Right lung (tissue), 10 donors: ENCODE measurements at places on chromosomes 16 and 17. TPM values are rescaled to one million over a fixed set of nuclear protein-coding genes. Genes with fewer than 3 reads are reported as not detected.

DNA sequence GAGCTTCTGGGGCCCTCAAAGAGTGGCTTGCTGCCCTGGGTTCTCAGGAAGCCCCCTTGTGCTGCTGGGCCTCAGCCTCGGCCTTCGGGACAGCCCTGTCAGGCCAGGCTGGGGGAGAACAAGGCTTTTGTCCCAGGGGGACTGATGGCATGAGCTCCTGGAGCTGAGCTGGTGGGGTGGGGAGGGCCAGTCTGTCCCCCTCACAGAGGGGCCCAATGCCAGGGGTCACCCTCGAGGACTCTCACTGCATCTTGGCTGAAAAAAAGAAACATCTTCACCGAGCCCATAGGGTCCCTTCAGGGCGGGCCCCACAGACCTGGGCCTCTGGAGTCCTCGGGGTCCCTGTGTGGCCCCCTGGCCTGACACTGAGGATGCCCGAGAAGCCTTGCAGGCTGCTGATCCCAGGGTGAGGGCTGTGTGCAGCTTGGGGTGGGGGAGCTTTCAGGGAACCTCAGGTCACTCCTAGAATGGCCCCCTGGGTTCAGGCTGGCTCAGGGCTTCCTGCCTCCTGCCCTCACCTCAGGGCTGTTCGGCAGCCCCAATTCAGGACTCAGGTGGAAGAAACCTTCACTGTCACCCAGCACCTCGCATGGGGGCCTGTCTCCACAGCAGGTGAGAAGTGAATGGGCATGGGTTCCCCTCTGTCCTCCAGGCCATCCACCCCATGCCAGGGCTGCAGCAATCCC is 90.5 kb downstream of the TNFRSF13B start:
- no peak for DNase-seq

DNA sequence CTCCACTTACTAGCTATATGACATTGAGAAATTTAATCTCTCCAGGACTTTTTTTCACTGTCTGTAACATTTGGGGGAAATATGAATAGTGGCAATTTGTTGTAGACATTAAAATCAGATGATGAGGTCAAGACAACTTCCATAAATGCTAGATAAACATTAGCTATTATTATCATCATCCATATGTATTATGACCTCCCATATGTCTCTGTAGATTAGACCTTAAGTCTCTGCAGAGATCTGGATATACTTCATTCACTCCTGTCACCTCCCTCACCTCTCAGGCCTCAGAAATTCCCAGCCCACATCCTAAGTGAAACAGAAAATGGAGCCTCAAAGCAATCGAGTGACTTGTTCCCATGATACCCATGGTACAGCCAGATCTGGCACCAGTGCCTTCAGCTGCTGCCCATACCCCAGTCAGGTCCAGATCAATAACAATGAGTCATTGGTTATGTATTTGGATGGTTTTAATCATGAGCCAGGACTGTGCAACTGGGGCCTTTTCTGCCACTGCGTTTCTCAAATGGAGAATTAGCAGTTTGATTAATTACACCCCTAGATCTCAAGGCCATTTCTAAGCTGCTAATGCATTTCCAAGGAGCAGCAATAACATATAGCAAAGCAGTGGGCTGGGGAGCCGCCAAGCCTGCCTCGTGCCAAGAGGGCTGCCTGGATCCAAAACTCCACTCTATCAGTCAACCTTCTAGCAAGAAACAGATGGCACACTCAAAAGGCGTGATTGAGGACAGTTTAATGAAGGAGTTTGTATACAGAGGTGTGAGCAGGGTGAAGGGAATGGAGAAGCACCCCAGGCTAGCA is 2.6 kb upstream of the FDXR start:
- no peak for DNase-seq

DNA sequence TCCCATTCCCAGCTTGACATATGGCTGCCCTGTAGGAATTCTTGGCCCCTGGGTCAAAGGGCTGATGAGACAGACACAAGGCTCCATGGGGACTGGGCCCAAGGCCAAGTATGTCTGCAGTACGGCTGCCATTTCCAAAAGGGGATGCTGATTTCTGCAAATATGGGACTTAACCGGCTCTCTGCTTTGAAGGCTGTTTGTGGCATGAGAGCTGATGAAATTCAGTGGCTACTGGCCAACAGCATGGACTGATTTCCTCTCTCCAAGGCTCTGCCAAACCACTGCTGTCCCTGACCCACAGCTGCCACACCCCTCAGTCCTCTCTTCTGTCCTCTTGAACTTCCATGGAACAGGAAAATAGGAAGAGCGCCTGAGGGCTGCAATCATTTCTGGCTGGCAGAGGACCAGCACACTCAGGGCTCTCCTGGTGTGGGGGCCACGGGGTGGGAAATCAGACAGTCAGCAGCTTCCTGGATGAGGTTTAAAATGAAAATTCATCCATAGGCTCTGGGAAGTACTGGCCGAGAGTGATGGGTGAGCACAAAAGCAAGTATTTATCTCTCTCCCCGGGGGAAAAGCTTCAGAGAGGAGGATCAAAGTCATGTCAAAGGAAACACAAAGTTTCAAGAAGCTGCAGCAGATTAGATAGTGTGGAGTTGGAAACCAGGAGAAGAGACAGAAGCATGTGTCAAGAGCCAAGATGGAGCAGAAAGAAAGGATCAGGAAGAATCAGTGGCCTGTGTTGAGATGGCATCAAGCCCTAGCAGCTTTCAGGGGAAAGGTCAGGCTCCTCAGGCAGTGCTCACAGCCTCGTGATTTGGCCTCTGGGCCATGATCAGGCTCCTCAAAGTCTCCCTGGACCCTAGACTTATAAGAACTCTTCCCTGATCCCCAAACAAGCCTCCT is 64.1 kb upstream of the SREBF1 start:
- peak; percentile 91 for DNase-seq

DNA sequence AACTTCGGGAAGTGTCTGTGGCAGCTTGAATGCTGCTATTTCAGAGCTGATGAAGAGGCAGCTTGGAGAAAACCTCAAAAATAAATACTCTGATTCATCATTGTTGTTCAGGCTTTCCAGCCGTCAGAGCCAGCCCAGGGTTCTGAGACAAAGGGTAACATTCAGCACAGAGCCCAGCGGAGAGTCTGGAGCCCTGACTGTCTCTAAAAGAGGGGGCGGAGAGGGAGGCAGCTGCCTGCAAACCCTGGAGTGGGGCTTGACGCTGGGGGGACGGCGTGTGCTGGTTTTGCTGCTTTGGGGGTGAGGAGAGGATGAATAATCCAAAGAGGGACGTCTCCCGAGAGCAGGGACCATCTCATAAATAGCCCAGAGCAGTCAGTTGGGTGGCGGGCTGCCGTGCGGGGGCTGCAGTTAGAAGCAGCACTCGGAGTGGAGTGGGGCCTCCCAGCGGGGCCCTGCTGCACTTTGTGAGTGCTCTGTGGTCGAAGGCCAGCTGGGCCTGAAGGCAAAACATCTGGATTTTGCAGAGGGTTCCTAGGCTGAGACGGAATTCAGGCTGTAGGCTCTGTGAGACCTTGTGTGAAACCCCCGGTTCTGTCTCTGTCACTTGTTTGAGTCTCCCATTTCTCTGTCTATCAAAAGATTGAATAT is 237.8 kb downstream of the PRKCA start:
- no peak for DNase-seq

Gene SAT2
- 86.2 TPM for polyA plus RNA-seq
